ENCODE measurements at places on chromosomes 4 and X.
A peak's percentile ranks its signal among the peaks of the same experiment; 100 is the strongest.

- DNase-seq: no peak
Observed at GRCh38 chr4:173128199-173128890, 40.3 kb upstream of the GALNT7 start.

DNA sequence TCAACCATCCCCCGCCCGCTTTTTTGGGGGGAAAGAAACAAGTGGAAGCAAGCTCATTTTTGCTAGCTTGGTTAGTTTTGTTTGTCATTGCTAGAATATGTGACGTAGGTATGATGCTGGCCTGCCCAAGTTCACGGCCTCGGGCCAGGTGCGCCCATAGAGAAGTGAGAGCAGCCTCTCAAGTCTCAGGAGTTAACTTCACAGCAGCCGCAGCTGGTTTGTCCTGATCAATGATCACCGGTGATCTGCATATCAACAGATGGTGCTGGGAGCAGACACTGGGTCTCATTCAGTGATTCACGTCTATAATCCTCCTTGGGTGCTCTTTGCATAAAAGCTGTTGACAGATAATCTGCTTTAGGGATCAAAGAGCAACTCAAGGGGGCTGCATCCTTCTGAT, 50.1 kb downstream of the ENPP6 start:
- DNase-seq: no peak

DNA sequence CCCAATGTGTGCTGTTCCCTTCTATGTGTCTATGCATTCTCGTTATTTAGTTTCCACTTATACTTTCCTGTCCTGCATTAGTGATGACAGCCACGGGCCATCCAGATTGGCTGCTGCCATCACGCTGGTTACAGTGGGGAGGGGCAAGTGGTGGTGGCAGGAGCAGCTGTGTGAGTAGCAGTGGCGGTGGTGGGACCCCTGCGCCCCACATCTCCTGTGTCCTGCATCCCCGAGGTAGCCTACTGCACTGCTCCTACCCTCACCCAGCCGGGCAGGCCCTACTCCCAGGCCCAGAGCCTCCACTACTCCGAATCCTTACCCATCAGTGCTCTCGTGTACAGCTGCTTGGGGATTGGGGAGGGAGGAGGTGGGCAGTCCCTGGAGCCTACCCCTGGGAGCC, 798.7 kb upstream of the AGA start:
- DNase-seq: no peak

GRCh38 chr4:2535376-2536192, 863 bp upstream of the FAM193A start:
- peak; percentile 14 for DNase-seq

DNA sequence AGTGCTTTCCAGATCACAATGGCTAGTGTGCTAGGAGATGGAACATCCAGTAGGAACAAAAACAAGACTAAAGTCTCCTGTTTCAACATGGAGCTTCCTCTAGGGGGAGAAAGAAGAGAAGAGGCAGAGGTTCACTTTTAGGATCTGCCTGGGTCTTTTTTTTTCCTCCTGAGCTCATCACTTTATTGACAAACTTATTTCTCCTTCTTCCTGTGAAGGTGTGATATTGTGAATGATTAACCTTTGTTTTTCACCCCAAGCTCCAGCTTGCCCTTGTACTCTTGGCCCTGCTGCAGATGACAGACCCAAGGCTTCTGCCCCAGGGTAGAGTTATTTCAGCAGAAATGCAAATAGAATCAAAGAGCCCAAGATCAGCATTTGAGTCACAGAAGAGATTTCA, 13.5 kb downstream of the PAGE4 start:
- DNase-seq: no peak

GRCh38 chr4:71446479-71447081, 107.8 kb downstream of the SLC4A4 start:
- DNase-seq: no peak

- DNase-seq: no peak
Observed at GRCh38 chr4:43547561-43547960, 655.0 kb downstream of the GRXCR1 start.
